ENCODE measurements at places on chromosomes 4 and X.

- DNase-seq, result no peak
These were observed 9.5 kb downstream of the HPGDS start for GRCh38 chr4:94332983-94333590.

DNA sequence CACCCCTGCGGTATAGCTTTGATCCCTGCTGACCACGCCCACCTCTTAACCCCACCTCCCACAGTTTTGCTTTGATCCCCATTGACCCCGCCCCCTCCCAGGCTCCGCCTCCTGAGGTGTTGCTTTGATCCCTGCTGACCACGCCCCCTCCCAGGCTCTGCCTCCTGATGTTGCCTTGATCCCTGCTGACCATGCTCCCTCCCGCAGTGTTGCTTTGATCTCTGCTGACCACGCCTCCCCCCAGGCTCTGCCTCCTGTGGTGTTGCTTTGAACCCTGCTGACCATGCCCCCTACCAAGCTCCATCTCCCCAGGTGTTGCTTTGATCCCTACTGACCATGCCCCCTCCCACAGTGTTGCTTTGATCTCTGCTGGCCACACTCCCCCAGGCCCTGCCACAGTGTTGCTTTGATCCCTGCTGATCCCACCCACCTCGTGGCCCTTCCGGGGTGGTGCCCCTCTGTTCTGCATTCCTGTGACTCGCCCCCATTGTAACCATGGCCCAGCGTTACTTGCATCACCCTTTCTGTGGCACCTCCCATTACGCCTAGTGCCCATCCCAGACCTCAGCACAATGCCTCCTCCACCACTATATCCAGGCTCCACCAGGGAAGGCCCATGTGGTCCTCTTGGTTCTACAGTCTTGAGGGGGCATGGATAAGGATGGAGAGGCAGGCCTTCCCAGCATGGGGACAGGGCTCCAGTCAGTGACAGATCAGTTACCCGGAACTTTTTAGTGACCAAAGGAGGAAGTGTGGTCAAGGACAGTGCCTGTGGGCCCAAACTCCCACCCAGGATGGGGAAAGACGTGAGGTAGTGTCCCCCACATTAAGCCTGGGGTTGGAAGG, 70.8 kb downstream of the ADRA2C start:
- DNase-seq, result no peak

GRCh38 chr4:97394653-97395052, 748.6 kb downstream of the STPG2 start:
- DNase-seq, result no peak

- DNase-seq, result no peak
These were observed 3.0 kb downstream of the LONRF3 start for GRCh38 chrX:118977424-118977823.
